Cerebellar nuclear complex (tissue), 1 donor: ENCODE measurements at places on chromosomes 16 and 17.

DNA sequence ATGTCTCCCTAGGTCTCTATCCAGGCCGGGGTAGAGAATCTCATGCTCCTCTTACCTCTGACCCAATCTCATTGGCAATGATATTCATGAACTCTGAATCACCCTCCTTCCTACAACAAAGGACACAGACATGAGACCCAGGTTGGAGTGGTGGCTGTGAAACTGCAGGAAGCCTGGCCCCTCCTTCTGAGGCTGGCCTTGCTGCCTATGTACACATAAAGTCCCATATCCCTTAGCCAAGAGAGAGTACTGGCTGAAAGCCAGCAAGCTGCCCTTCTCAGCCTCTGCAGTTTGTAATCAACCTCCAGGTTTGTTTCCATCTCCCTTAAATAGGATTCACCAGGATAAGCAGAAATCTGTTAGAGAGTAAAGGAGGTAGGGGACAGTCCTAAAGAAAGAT lies 10.6 kb downstream of the AARSD1 start:
- DNase-seq = no peak

- no peak for DNase-seq
Observed at GRCh38 chr17:54770836-54771235, 129.8 kb upstream of the TOM1L1 start.

- DNase-seq = no peak
Observed at GRCh38 chr16:56604966-56605365, 3.4 kb upstream of the MT2A start.

- no peak for DNase-seq
Observed at GRCh38 chr16:2842340-2843000, 12.4 kb downstream of the ZG16B start.

GRCh38 chr17:63082273-63082861 lies 116.3 kb downstream of the TANC2 start:
- no peak for DNase-seq

GRCh38 chr17:80924807-80925610 lies 66.6 kb upstream of the CHMP6 start:
- no peak for DNase-seq

- no peak for DNase-seq
Observed at GRCh38 chr17:21218101-21218500, 4.1 kb upstream of the TMEM11 start.

DNA sequence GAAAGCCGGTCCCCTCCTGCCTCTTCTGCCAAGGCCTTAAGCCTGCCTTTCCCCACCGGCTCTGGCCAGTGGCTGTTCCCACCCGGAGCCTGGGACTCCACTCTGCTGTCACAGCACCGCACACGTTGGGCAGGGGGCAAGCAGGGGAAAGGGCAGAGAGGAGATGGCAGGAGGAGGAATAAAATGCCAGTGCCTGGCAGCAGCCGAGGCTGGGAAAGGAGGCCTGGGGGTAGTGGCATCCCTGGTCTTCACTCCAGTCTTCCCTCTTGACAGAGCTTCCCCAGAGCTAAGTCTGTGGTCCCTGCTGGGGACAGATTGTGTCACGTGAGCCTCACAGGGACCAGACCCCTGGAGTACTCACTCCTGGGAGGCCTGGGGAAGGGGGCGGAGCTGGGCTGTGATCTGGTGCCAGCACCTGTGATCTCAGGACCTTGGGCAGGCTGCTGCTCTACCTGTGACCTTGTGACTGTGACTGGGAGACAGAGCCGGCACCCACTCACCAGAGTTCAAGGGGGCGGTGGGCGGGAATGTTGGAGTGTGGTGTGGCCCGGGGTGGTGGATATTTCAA lies 97.2 kb upstream of the GSE1 start:
- DNase-seq = no peak

- DNase-seq = no peak
Observed at GRCh38 chr17:47978324-47978723, 7.4 kb downstream of the CDK5RAP3 start.

GRCh38 chr17:67980456-67980855 lies 15.8 kb downstream of the C17orf58 start:
- DNase-seq = no peak

GRCh38 chr17:78256707-78257591 lies 25.5 kb downstream of the TMEM235 start:
- no peak for DNase-seq

- no peak for DNase-seq
Observed at GRCh38 chr17:6450926-6451832, 6.9 kb downstream of the PIMREG start.

DNA sequence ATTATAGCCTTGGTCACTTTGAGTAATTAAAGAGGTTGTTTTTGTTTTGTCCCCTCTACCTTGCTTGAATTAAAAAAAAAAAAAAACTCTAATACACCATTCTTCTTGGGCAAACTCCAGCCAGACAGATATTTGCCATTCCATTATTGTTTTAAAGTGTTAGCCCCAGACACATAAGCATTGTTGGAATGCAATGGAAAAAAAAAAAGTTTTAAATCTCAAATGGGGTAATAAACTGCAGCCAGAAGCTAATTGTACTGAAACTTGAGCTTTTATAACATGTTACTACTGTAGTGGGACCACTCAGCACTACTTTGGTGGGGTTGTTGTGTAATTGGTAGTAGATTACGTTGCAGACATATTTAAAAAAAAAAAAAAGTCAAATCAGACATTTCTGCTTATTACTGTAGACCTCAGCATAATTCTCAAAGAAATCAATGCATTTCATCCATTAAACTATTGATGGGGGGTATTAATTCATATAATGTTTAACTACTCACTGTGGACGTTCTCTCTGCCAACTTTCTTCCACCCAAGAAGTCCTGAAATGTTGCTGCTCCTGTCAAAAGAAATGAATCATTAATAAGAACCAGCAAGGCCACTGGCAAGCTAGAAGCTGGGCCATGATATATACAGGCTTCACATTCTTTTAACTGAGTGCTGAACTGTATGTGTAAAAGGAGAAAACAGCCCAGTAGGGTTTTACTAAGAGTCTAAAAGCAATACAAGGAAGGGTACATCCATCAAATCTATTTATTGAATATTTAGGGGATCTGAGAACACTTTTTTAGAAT lies 626.6 kb upstream of the SOX9 start:
- DNase-seq = no peak

DNA sequence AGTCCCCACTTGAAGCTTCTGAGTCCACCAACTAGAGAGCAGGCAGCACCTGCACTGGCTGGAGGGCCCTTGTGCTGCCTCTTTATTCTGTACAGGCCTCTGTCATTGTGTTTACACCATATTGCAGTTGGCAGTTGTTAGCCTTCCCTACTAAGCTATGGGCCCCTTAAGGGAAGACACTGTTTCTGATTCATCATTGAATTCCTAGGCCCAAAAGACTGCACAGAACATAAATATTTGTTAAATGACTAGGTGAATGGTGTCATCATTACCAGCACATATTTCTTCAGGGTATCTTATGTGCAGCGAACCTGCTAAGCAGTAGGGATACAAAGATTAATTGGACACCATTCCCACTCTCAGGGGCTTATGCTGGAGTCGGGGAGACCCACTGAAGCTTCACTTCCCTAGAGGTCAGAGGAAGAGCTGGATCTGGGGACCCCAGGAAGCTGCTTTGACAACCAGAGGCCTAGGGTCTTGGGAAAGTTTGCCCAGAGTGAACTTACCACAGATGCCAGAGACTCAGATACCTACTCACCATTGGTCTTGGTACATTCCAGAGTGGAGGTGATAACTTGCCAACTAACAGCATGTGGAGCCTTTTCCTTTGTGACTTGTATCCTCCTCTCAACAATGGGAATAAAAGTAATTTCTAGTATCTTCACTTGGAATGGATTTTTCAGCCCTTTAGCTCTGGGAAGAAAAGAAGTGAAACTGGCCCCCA lies 28.7 kb upstream of the DDX52 start:
- DNase-seq = no peak

DNA sequence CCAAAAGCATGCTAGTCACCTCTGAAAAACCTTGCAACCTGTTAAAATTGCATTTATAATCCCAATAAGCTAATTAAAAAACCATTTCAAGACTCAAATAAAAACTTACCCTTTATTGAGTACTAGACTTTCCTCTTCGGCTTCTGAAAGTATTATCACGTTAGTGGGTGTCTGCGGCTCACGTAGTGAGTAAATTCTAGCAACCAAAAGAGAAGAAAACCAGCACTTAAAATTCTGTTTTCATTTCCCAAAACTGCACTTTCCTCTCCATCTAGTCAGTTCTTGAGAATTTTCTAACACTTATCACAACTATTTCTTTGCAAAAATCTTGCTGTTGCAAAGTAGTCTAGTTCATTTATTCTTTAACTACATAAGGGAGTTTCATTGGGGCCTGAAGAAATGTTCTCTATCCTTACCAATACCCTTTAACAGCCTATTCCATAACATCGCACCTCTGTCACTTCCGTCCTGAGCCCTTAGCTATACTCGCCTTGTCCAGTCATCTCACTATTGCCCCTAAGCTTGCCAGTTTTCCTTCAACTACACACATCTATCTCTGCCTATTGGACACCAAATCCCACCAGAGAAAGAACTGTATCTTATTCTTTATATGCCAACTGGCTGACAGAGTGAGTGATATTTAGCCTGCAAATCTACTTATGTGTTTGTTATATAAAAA lies 8.7 kb downstream of the NUP88 start:
- DNase-seq = no peak

GRCh38 chr17:4678448-4679026 lies 25.4 kb downstream of the PELP1 start:
- DNase-seq = no peak

DNA sequence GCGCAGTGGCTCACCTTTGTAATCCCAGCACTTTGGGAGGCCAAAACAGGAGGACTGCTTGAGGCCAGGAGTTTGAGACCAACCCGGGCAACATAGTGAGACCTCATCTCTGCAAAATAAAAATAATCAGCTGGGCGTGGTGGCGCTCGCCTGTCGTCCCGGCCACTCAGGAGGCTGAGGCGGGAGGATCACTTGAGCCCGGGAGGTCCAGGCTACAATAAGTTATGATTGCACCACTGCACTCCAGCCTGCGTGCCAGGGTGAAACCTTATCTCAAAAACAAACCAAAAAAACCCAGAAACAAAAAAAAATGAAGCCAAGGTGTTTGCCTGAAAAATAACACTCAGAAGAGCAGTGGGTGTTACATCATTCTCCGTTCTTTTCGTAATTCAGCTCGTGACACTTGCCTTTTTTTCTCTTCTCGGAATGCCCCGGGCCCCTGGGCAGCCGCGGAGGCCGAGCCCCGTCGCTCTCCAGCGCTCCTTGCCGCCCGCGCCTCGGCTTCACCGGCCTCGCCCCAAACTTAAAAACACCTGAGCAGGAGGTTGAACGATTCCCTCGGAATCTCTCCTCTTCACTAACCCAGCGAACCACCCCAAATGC lies 17.0 kb downstream of the PRCD start:
- DNase-seq = no peak

DNA sequence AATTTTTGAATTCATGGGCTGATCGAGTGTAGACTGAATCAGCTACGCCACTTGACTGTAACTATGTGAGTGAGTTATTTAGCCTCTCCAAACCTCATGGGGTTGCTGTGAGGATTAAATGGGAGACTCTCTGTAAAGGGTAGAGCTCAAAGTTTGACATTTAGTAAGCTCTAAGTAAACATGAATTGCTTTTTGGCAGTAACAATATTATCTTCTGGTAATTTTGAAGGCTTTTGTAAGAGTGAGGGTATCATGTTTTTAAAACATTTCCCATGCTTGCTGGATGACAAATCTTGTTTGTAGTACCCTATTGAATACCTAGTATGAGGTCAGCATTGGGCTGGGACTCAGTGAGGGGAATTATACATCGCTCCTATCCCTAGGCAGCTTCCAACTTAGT lies 35.3 kb downstream of the MRTFB start:
- DNase-seq = no peak

GRCh38 chr17:66054242-66054641 lies 137.7 kb downstream of the CEP112 start:
- DNase-seq = no peak

- no peak for DNase-seq
Observed at GRCh38 chr17:43572368-43572980, 26.3 kb upstream of the ETV4 start.

GRCh38 chr16:54320697-54321340 lies 34.2 kb upstream of the IRX3 start:
- no peak for DNase-seq

- DNase-seq = no peak
Observed at GRCh38 chr16:68296291-68296690, 14.5 kb downstream of the SLC7A6OS start.

DNA sequence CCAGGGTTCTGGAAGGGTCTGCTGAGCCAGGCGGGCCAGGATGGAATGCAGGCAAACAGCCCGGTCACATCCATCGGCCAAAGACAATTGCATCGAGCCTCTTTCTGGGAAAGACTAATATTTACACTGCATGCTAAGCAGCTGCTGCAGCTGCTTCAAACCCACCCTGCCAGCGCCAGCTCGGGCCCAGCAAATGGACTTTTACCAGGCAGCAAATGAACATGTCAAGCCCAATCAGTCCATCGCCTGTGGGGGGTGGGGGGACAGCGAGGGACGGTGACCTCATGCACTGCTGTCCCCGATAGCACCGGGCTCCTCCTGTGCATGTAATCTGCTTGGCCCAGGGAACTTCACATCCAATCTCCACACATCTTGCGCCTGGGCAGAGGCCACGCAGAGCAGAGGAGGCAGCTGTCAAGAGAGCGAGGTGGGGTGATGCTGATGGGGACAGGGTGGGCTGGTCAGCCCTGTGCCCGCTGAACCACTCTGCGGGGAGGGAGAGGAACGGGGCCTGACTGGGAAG lies 39.4 kb upstream of the CDH5 start:
- no peak for DNase-seq
